ENCODE measurements at places on chromosomes 2 and 18. TPM values are rescaled to one million over a fixed set of nuclear protein-coding genes. Genes with fewer than 3 reads are reported as not detected.

The UGT1A8 gene
- total RNA-seq, result not detected

The SERPINB13 gene
- total RNA-seq, result 0.49 TPM

The TEX44 gene
- total RNA-seq, result not detected

DNA sequence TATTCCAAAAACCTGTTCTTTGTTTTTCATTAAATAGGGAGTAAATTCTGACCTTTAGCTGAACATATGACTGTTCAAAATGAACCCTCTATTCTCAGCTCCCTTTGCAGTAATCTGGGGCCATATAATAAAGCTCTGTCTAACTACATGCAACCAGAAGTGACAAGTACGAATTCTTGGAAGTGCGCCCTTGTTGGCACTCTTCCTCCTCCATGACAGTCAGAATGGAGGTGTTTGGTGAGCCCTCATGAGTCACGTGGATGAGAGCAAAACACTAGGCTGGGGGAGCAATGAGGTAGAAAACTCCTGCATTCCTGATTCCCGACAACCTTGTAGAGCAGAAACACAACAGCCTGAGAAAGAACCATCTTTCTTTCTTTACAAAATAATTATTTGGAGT is 552.9 kb downstream of the FBXO15 start:
- no peak overlapping the region for H3K4me3 ChIP-seq
- no peaks in the 10 kb centered on the region for H3K36me3 ChIP-seq
- no peak overlapping the region for H3K27ac ChIP-seq
- H3K27me3 ChIP-seq, result no peaks in the 10 kb centered on the region
- H3K4me1 ChIP-seq, result no peaks in the 10 kb centered on the region

- H3K27me3 ChIP-seq, result no peaks in the 10 kb centered on the region
- peak; percentile 48 for DNase-seq
- no peaks in the 10 kb centered on the region for H3K36me3 ChIP-seq
- peak overlapping the region; percentile 87 for H3K4me3 ChIP-seq
- peak overlapping the region; percentile 98 for H3K27ac ChIP-seq
Measured at GRCh38 chr2:26243470-26244308, 743 bp downstream of the HADHA start.

DNA sequence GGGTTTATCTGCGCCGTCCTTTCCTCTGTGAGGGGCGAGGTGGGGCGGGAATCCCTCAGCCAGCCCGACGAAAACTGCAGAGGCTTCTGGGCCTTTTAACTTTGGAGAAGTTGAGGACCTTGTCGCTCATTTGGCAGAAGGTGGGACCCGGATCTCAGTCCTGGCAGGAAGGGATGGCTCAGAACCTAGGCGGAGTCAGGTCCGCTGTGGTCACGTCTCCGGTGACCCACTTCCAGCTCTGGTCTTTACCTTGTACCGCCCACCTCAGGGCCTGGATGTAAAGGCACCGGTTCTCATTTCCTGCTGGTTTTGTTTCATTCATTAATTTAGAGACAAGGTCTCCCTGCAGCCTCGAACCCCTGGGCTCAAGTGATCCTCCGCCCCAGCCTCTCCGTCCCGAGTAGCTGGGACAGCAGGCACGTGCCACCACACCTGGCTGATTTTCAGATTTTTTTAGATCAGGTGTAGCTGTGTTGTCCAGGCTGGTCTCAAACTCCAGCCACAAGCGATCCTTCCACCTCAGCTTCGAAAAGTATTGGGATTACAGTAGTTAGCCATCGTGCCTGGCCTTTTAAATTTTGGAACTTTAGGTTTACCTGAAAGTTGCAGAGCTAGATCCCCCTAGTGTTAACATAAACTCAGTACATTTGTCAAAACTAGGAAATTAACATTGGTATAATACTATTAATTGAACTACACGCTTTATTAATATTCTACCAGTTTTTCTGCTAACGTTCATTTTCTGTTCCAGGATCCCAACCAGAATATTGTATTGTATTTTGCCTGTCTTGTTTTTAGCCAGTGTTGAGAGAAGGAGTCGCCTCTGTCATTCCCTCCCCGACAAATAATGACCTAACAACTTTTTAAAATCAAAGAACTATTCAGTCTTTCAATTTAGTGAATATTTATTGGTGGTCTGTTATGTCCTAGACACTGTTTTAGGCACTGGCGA is 852 bp downstream of the POLI start:
- peak overlapping the region; percentile 93 for H3K27ac ChIP-seq
- peak; percentile 37 for DNase-seq
- peaks cover 19% of the 10 kb centered on the region for H3K4me1 ChIP-seq

DNA sequence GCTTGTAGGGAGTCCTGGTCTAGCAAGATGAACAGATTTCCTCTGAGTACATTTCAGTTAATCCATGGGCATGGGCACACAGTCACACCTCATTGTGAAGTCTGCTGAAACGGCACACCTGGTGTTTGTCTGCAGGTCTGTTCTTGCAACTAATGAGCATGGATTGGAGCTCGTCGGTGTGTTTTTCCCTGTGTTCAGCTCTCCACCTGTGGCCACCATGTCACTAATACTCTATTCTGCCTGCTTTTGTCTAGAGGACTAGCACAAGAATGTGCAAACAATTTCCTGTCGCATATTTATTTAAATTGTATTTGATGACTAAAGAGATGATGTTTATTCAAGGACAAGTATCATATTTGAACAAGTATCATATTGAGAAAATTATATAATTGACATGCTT is 24.5 kb upstream of the PPP4R1 start:
- H3K27me3 ChIP-seq, result no peaks in the 10 kb centered on the region
- no peaks in the 10 kb centered on the region for H3K36me3 ChIP-seq
- no peak overlapping the region for H3K4me3 ChIP-seq
- H3K27ac ChIP-seq, result no peak overlapping the region
- H3K4me1 ChIP-seq, result peaks cover 14% of the 10 kb centered on the region
- DNase-seq, result no peak

DNA sequence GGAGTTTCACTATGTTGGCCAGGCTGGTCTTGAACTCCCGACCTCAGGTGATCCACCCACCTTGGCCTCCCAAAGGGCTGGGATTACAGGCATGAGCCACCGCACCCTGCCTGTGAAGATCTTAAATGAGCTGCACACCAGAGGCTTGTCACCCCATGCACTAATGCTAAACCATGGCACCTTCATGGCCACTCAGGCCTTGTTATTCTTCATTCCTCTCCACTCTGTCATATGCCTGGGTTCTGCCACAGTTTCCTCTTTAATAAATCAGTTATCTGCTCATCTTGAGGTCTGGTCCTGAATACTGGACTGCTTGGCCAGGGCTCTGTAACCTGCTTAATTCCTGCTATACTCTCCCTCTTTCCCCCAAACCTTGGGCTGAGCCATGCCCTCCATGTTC is 303.9 kb upstream of the FBXO11 start:
- no peaks in the 10 kb centered on the region for H3K36me3 ChIP-seq
- H3K4me1 ChIP-seq, result peaks cover 6% of the 10 kb centered on the region
- H3K27me3 ChIP-seq, result no peaks in the 10 kb centered on the region
- DNase-seq, result no peak
- no peak overlapping the region for H3K4me3 ChIP-seq

DNA sequence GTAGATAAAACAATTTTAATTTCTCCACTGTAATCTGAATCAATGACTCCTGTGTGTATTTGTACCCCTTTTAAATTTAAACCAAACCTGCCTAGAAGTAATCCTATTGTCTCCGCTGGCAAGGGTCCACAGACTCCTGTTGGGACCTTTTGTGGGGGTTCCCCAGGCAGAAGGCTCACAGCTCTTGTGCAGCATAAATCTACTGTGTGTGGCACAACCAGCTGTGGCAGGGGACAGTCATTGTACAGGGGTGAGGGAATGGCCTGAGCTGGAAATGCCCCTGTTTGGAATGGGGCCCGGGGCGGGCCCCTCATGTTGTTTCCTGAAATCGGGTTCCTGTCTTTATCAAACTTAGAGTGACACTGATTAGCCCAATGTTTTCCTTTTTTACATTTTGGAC is 318.2 kb upstream of the FAM98A start:
- peaks cover 19% of the 10 kb centered on the region for H3K4me1 ChIP-seq
- no peaks in the 10 kb centered on the region for H3K27me3 ChIP-seq
- no peaks in the 10 kb centered on the region for H3K36me3 ChIP-seq
- H3K27ac ChIP-seq, result peak overlapping the region; percentile 90
- no peak overlapping the region for H3K4me3 ChIP-seq
- peak; percentile 71 for DNase-seq

- H3K4me1 ChIP-seq, result no peaks in the 10 kb centered on the region
- H3K27me3 ChIP-seq, result no peaks in the 10 kb centered on the region
Measured at GRCh38 chr2:54624591-54625071, 98.8 kb upstream of the EML6 start.

- H3K36me3 ChIP-seq, result no peaks in the 10 kb centered on the region
- peak overlapping the region; percentile 42 for H3K4me3 ChIP-seq
- H3K27me3 ChIP-seq, result peaks cover 5% of the 10 kb centered on the region
- H3K27ac ChIP-seq, result no peak overlapping the region
- peaks cover 12% of the 10 kb centered on the region for H3K4me1 ChIP-seq
Measured at GRCh38 chr2:191150230-191150599, 579 bp downstream of the STAT4 start.

GRCh38 chr18:13018374-13018773 is 27.2 kb downstream of the CEP192 start:
- no peaks in the 10 kb centered on the region for H3K27me3 ChIP-seq
- H3K4me3 ChIP-seq, result no peak overlapping the region
- no peak for DNase-seq
- H3K36me3 ChIP-seq, result peaks cover 85% of the 10 kb centered on the region
- no peak overlapping the region for H3K27ac ChIP-seq
- H3K4me1 ChIP-seq, result no peaks in the 10 kb centered on the region

All from A673 (cell line).